ENCODE measurements at places on chromosomes 1 and 21. TPM values are rescaled to one million over a fixed set of nuclear protein-coding genes. Genes with fewer than 3 reads are reported as not detected.

GRCh38 chr1:6003568-6004411 is 11.6 kb upstream of the NPHP4 start:
- no peak overlapping the region for H3K27ac ChIP-seq
- no peak overlapping the region for H3K4me3 ChIP-seq
- H3K27me3 ChIP-seq: no peaks in the 10 kb centered on the region
- no peaks in the 10 kb centered on the region for H3K36me3 ChIP-seq

DNA sequence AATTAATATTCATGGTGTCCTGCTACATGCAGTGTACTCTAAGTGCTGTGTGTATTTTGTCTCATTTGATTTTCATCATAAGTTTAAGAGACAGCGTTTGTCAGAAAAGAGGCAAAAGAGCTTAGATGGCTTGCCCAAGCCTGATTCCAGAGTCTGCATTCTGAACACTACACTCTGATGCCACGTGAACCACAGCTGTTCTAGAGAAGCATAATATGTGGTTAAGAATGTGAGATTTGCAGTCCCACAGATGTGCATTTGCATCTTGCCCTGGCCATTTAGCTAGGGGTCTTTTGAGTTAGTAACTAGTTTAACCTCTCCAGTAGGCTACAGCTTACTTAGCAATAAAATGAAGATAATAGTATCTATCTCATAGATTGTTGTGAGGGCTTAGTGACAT is 9.2 kb upstream of the GADD45A start:
- H3K27ac ChIP-seq: no peak overlapping the region
- peaks cover 35% of the 10 kb centered on the region for H3K4me1 ChIP-seq
- H3K4me3 ChIP-seq: no peak overlapping the region
- no peaks in the 10 kb centered on the region for H3K36me3 ChIP-seq

DNA sequence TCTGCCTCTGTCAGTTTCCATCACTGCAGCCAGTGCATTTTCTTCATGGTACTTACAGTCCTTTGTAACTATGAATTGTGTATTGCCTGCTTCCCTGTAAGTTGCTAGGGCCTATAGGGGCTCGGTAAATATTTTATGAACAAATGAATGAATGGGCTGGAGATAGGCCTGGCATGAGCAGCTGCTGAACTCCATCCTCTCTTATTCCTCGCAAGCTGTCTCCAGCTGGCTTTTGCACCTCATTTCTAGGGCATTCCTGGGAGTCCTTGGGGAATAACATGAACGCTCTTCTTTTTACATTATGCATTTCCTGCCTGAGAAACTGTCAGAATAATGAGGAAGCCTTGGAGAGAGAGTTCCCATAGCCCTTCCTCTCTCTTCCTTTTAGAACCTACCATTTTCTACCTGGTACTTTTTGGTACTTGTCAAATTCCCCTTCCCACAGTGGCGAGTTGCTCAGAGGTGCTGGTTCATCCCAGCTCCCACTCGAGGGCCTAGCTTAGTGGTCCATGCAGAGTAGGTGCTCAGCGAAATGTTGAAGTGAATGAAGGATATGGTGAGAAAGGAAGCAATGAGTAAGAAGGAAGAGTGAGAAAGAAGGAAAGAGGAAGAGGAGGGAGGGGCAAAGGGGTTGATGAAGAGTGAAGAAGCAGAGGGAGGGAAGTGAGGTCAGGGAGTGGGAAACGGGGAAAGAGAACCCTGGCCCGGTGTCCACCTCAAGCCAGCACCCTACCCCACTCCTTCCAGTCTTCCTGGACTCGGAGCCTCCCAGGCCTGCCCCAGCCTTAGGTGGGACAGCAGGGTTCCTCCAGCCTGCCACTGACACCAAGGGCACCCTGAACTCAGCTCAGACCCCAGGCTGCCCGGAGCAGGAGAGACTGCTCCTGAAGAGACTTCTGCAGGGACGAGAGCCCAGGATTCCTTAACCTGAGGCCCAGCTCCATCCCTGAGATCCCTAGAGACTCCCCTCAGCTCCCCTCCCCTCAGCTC is 29.6 kb downstream of the KCNC4 start:
- no peaks in the 10 kb centered on the region for H3K27me3 ChIP-seq
- H3K4me3 ChIP-seq: no peak overlapping the region
- no peak for DNase-seq
- no peaks in the 10 kb centered on the region for H3K36me3 ChIP-seq

DNA sequence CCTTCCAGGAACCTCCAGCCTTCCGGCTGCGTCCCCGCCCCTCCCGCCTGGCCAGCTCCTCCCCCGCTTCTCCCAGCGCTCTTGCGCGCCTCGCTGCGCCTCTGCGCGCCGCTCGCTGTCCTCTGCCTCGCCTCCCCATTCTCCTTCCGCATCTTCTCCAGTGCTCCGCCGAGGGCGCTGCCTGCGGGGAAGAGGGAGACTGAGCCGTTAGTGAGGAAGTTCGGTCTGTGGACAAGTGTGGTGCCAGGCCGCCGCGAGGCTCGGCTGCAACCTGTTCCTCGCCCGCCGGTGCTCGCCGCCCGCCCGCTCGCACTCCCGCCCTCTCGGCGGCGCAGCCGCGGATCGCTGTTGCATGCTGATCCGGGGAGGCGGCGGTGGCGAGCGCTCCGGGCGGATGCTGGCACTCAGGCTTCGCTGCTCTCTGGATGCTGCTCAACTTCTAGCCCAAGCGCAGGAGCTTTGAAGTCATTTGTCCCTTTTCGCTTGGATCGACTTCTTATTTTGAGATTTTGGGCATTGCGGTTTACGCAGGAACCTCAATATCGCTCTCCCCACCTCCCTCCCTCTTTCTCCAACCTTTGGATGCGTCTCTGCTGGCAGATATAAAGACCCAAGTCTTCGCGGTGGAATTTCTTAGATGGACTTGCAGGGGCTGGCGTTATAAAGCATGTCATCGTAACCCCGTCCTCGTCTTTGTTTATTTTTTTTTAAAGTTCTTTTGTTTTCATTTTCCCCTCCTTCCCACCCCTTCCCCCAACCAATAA is 614 bp upstream of the CACNA1E start:
- no peak overlapping the region for H3K4me3 ChIP-seq
- H3K27ac ChIP-seq: no peak overlapping the region
- peaks cover 50% of the 10 kb centered on the region for H3K27me3 ChIP-seq
- DNase-seq: no peak
- H3K36me3 ChIP-seq: no peaks in the 10 kb centered on the region

- no peaks in the 10 kb centered on the region for H3K4me1 ChIP-seq
- no peak overlapping the region for H3K27ac ChIP-seq
- H3K4me3 ChIP-seq: no peak overlapping the region
- no peaks in the 10 kb centered on the region for H3K36me3 ChIP-seq
Measured at GRCh38 chr1:201566933-201567801, 28.2 kb downstream of the NAV1 start.

DNA sequence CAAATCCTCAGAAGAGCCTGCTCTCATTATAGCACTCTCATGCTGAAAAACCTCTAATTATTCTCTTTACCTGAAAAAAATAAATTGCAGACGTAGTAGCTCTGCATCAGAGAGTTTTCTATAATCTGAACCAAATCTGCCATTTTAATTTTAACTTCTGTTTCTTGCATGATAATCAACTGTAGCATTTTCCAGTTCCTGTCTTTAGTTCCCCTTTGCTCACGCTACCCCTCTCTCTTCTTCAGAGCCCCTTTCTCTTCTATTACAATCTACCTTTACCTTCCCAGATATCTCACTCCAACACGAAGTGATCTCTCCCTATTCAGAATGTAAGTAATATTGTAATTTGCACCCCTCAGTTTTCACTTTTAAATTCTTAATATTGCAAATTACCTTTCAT is 31.4 kb downstream of the FMO1 start:
- H3K27ac ChIP-seq: no peak overlapping the region
- H3K27me3 ChIP-seq: no peaks in the 10 kb centered on the region
- H3K36me3 ChIP-seq: no peaks in the 10 kb centered on the region
- H3K4me1 ChIP-seq: no peaks in the 10 kb centered on the region
- H3K4me3 ChIP-seq: no peak overlapping the region

DNA sequence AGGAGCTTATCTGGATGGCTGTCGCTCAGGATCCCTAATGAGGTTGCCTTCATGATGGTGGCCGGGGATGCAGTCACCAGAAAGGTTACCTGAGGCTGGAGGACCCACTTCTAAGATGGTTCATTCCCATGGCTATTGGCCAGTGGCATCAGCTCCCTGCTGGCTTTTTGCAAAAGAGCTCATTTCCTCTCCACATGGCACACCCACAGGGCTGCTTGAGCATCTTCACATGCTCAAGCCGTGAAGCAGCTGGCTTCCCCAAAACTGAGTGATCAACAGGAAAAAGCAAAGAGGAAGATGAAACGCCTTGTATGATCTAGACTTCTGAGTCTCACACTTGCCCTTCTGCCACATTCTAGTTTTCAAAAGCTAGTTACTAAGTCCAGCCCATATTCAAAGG is 124.6 kb upstream of the CXADR start:
- H3K27ac ChIP-seq: no peak overlapping the region
- no peak overlapping the region for H3K4me3 ChIP-seq

Gene ARMH1
- total RNA-seq: 16.9 TPM

Gene TMPRSS3
- 4.3 TPM for total RNA-seq

GRCh38 chr1:104172243-104172681 is 422.6 kb downstream of the AMY1C start:
- no peak overlapping the region for H3K27ac ChIP-seq
- H3K36me3 ChIP-seq: no peaks in the 10 kb centered on the region
- no peaks in the 10 kb centered on the region for H3K4me1 ChIP-seq
- H3K27me3 ChIP-seq: no peaks in the 10 kb centered on the region

GRCh38 chr1:165629151-165629550 is 1.9 kb upstream of the MGST3 start:
- peaks cover 27% of the 10 kb centered on the region for H3K4me1 ChIP-seq
- no peaks in the 10 kb centered on the region for H3K36me3 ChIP-seq
- no peak overlapping the region for H3K4me3 ChIP-seq
- H3K27me3 ChIP-seq: no peaks in the 10 kb centered on the region
- DNase-seq: no peak
- no peak overlapping the region for H3K27ac ChIP-seq

DNA sequence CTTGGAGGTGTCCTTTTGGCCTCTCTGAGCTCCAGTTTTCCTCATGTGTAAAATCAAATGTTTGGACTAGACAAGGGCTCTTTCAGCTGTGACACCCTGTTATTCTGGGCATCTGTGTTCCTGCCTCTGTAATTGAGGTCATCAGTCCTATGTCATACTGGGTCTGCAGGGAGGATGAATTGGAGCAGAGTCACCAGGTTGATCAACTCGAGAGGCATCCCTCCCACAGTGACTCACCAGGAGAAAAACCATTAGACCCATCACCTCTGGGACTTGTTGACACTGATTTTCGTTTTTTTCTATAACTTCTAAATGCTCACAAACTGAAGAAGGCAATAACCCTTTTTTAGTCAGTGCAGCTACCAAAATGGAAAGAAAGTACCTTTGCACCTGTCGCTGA is 82.2 kb downstream of the ST6GALNAC5 start:
- no peak for DNase-seq
- H3K36me3 ChIP-seq: no peaks in the 10 kb centered on the region
- no peaks in the 10 kb centered on the region for H3K27me3 ChIP-seq
- no peak overlapping the region for H3K27ac ChIP-seq
- H3K4me1 ChIP-seq: peaks cover 4% of the 10 kb centered on the region

Gene PATJ
- total RNA-seq: 86.8 TPM

GRCh38 chr1:234960722-234961455 is 167.7 kb downstream of the TOMM20 start:
- peak overlapping the region; percentile 99 for H3K27ac ChIP-seq
- H3K27me3 ChIP-seq: no peaks in the 10 kb centered on the region
- H3K36me3 ChIP-seq: no peaks in the 10 kb centered on the region
- H3K4me1 ChIP-seq: peaks cover 97% of the 10 kb centered on the region
- peak; percentile 97 for DNase-seq
- H3K4me3 ChIP-seq: peak overlapping the region; percentile 38

- no peaks in the 10 kb centered on the region for H3K36me3 ChIP-seq
- no peak overlapping the region for H3K4me3 ChIP-seq
- no peak for DNase-seq
Measured at GRCh38 chr1:166141969-166142368, 24.8 kb downstream of the FAM78B start.

DNA sequence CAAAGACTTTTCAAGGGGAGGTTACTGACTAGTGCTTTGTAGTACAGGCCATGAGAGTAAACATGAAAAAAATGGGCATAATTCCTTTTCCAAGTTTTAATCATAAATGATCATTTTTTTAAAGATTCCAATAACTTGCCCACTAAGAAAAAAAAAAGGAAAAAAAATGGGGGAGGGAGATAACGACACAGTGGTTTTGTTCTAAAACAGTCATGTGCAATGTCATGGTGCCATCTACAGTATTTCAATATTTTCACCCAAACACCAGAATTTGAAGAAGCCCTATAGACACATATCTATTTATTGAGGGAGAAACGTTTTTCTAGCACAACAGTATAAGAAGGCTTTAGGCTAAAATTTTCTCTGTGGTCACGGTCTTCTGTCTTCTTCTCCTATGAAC is 250.2 kb downstream of the LTN1 start:
- no peak for DNase-seq
- H3K36me3 ChIP-seq: no peaks in the 10 kb centered on the region
- no peak overlapping the region for H3K4me3 ChIP-seq
- no peaks in the 10 kb centered on the region for H3K27me3 ChIP-seq

DNA sequence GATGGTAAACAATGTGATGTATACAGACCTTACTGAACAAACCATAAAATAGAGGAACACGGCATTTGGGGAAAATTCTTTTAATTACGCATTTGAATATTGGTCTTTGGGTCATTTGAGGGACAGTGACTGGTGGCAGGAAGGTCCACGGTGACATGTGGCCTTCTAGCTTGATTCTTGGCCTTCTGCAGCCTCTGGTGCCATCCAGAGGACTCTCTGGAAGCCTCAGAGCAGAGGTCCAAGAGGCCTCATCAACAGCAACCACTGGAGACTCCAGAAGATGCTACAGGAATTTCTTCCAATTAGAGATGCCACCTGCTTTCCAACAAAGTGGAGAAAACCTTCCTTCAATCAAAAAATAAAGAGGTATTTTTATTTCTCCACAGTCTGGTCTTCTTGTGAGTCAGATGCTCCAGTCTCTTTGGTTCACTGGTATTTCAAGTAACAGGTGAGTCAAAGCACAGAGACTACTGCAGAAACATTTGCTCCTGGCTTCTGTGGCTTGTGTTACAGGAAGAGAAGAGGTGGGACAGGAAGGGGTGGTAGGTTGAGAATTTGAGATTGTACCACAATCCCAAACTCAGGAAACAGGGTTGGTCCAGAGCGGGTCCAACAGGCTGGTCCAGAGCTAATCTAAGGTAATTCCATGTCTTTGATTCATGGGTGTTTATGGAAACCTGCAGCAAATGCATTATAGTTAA is 2.7 kb upstream of the F5 start:
- no peak overlapping the region for H3K4me3 ChIP-seq
- H3K27me3 ChIP-seq: no peaks in the 10 kb centered on the region
- H3K27ac ChIP-seq: no peak overlapping the region
- H3K36me3 ChIP-seq: no peaks in the 10 kb centered on the region
- peaks cover 5% of the 10 kb centered on the region for H3K4me1 ChIP-seq

Gene CCDC181
- total RNA-seq: not detected

GRCh38 chr1:54949053-54949452 is 31.4 kb upstream of the TMEM61 start:
- H3K4me1 ChIP-seq: peaks cover 52% of the 10 kb centered on the region
- H3K27me3 ChIP-seq: no peaks in the 10 kb centered on the region
- no peak for DNase-seq
- H3K36me3 ChIP-seq: no peaks in the 10 kb centered on the region
- no peak overlapping the region for H3K27ac ChIP-seq
- no peak overlapping the region for H3K4me3 ChIP-seq

- peak overlapping the region; percentile 97 for H3K27ac ChIP-seq
- no peaks in the 10 kb centered on the region for H3K36me3 ChIP-seq
- no peak overlapping the region for H3K4me3 ChIP-seq
- no peaks in the 10 kb centered on the region for H3K27me3 ChIP-seq
Measured at GRCh38 chr1:156399355-156400125, 30.5 kb downstream of the RHBG start.

Gene VTCN1
- 3.6 TPM for total RNA-seq

- no peak overlapping the region for H3K27ac ChIP-seq
- peaks cover 11% of the 10 kb centered on the region for H3K27me3 ChIP-seq
- no peak for DNase-seq
- H3K4me1 ChIP-seq: no peaks in the 10 kb centered on the region
- no peak overlapping the region for H3K4me3 ChIP-seq
Measured at GRCh38 chr1:14817223-14818170, 219.0 kb downstream of the KAZN start.

Gene KRTAP12-1
- not detected for total RNA-seq

Data from PC-9 (cell line).